ENCODE measurements at places on chromosomes 5 and 9. TPM values are rescaled to one million over a fixed set of nuclear protein-coding genes. Genes with fewer than 3 reads are reported as not detected.

Gene ITK
- total RNA-seq, result not detected

DNA sequence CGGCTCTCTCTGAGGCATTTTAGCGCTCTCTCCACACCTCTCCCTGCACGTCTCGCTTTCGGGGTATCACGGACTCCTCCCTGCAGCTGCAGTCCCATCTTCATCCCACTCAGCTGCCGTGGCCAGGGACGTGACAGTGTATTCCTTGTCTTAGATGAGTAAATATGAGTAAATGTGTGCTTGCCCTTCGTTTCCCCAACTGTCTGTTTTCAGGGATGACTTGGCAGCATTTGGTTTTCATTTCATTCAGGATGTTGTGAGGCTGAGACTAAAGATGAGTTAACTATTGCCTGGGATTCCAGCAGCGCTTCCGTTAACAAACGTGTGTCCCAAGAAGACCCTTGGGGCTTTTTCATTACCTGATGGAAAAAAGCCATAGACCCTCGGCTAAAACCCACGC, 29.5 kb downstream of the GDNF start:
- DNase-seq, result no peak

DNA sequence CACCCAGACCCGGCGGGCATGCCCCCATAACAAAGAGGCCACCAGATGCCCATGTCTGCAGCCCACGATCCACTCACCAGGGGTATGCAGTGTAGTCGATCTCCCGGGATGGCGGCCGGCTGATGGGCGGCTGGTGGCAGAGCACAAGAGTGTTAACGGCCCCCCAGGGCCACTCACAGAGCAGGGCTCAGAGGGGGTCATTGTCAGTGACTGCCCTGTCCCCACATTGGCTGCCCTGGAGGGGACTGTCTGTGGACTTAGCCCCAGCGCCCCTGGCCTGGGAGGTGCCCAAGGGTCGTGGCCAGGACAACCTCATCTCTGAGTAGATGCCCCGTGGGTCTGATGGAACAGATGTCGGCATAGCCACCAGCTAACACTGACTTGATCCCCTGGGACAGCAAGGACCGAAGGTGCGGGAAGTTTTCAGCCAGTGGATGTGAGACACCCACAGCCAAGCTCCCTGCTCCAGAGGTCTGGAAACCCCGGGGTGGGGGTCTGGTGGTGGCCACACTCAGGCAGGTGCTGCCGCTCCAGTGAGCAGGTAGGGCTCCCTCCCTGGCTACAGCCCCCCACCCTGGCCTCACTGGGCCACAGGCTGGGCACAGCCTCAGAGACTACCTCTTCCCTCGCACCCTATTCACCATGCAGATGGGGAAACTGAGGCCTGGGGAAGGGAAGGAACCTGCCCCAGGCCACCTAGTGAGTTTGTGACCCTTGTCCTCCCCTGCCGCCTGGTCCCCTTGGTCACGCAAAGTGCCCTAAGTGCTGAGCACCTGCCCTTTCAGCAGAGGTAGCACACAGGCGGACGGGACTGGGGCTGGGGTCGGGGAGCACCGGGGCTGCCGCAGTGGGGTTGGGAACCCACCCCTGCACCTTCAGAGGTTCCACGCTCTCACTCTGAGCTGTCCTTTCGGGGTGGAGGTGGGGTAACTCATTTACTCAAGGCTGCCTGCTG, 38.1 kb upstream of the SARDH start:
- DNase-seq, result no peak

DNA sequence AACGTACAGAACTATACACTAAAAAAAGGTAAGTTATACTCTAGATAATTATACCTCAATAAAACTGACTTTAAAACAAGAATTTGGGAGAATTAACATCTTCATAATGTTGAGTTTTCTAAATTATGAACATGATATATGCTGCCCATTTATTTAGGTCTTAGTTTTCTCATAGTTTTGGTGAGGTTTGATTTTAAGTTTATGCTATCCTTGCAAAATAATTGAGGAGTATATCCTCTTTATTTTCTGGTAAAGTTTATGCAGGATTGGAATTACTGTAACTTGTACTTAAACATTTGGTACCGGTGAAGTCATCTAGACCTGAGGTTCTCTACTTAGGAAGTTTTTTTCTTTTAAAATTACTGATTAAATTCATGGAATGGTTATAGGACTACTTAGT, 38.9 kb upstream of the RNU6ATAC start:
- no peak for DNase-seq

DNA sequence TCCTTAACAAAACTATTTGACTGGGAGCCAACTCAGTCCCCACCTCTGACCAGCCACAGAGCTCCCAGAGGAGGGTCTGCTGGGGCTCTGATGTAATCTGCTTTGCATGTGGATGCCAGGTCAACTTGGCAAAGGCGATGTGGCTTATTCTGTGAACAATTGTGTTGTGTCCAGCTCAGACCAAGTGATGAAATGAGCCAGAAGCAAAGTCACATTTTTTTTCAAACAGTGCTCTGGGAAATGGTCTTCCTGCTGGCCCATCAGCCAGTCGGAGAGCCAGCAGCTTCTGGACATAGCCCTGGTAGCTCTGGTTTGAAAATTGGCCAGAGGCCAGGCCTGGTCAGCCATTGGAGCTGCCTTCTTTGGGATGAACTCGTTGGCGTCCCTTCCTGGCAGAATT, 86.5 kb downstream of the ANGPTL2 start:
- DNase-seq, result peak; percentile 95

Gene SGTB
- 5.9 TPM for total RNA-seq

Gene DMGDH
- 8.9 TPM for total RNA-seq

All from cardiac muscle cell (in vitro differentiated cells and primary cell).